ENCODE measurements at places on chromosomes 13 and 19. TPM values are rescaled to one million over a fixed set of nuclear protein-coding genes. Genes with fewer than 3 reads are reported as not detected.

DNA sequence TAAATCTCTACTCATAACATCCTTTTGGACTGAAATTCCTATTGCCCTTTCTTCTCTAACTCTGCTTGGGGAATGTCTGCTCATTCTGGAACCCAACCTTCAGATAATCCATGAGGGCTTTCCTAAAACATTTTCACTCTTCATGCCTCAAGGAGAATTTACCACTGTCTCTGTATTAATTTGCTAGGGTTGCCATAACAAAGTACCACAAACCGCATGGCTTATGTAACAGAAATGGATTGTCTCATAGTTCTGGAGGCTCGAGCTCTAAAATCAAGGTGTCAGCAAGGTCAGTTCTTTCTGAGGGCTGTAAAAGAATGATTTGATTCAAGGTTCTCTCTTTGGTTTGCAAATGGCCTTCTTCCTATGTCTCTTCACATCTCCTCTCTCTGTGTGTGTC lies 209.7 kb downstream of the LACC1 start:
- no peak for DNase-seq

DNA sequence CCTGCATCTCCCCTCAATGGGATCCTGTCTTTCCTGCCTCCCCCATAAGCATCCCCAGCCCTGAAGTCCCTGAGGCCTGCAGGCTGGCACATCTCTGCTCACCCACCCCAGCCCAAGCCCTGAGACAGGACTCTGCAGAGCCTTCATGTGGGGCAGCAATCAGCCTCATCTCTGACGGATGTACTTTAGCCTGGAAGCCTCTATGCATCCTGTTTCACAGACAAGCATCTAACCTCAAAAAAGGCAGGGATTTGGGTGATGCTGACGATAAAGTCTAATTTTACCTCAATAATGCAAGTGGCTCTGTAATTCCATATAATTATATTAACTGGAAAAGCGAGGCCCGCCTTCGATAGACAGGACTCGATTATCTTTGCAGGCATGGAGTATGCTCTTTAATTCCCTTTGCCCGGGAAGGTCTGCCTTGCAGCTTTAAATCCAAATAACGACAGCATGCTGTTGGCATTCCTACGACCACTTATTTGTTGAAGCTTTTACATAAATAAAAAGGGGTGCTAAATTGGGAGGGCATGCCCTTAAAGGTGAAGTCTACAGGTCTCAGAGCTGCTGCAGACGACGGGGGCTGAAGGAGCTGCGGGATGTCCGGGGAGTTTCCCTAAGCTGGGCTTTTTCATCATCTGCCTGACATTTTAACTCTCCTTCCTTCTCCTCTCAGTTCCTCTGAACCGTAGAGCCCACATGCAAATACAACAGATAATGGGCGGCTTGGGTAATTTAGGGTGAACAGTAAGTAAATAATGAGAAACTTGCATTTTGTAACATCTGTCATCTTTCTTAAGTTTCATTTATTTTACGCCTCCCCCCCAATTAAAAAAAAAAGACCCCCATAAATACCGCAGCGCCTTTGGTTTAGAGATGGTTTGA lies 211.5 kb downstream of the URI1 start:
- DNase-seq = no peak

DNA sequence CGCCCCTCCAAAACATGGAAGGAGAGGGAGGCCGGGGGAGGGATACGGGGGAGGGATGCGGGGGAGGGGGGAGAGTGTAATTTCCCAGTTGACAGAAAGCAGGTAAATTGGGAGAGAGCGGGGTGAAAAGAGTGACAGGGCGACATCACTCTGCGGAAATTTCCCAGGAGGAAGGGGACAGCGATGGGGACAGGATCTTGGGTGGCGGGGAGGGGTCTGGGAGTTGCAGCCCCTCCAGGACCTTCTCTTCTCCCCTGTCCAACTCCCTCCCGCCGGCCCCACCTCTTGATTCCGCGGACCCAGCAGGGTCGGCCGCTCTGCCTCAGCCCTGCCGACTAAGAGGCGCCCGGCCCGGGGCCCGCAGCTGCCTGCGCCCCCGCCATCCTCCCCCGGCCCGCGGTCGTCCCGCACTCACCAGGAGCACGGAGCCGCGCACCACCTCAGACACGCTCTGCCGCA lies 108.0 kb upstream of the DOCK9 start:
- DNase-seq = no peak

DNA sequence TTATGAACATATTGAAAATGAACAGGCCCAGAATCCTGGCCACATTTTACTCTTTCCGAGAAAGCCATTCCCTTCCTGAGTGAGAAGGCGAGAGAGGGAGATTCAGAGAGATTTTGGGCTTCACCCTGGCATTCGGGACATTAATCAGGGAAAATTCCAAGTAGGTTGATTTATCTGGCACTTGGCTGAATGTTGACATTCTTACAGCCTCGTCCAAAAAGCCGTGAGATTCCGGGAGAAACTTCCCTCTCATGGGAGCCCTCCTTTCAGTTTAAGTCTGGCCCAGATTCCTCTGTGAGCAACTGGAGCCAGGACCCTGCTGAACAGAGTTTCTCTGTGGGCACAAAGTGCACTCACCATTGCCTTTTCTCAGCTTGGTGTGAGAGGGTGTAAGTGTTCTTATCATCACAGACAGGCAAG lies 129.2 kb upstream of the PEG3 start:
- DNase-seq = no peak

GRCh38 chr13:24747248-24748060 lies 16.5 kb upstream of the RNF17 start:
- no peak for DNase-seq

DNA sequence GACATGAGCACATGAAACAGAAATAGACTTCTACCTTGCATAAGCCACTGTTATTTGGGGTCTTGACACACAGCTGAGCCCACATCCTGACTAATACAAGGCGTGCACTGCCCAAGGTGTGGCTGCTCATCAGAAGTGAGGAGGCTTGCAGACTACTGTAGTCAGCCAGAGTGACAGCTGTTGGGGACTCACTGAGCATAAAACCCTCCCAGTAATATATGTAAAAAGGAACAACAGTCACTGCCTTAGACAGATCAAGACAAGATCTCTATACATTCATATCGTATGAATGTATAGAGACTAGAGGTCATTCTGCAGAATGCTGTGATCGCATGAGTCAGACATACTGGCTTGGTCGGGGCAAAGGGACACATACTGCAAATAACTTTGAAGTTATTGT lies 4.1 kb upstream of the C1QTNF9B start:
- no peak for DNase-seq

GRCh38 chr19:50214699-50215543 lies 11.5 kb downstream of the MYH14 start:
- no peak for DNase-seq

DNA sequence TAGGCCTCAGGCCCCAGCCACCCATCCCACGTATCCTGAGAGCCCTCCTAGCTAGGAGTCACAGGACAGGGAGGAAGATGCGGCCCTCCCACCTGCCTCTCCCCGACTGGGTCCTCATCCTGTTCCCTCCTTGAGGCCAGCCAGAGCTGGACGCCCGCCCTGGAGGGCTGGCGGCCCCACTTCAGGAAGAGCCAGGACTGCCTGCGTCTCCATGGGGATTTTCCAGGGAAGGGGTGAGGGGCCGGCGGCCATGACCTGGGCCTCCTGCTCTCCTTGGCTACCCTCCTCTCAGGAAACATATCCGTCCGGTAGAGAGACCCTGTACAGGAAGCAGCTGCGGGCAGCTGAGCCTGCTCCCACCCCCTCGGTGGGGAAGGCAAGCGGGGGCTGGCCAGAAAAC lies 11.3 kb upstream of the PRKD2 start:
- no peak for DNase-seq

- DNase-seq = no peak
These were observed 807.6 kb downstream of the UQCRFS1 start for GRCh38 chr19:28405346-28405742.

DNA sequence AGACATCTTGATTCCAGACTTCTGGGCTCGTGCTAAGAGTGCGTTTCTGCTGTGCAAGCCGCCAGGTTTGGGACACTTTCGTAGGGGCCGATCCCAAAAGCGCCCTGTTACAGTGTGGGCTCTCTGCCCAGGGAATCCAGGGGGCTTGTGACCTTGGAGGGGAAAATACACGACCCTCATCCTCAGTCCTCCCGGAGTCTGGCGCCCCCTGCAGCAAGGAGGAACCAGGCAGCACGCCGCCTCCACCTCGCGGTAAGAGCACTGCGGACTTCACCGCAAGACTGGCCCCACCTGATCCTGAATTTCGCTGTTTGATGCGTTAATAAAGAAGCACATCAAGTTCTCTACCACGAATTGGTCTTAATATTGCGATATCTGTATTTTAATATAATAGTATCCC lies 5.2 kb downstream of the POLRMT start:
- DNase-seq = no peak

DNA sequence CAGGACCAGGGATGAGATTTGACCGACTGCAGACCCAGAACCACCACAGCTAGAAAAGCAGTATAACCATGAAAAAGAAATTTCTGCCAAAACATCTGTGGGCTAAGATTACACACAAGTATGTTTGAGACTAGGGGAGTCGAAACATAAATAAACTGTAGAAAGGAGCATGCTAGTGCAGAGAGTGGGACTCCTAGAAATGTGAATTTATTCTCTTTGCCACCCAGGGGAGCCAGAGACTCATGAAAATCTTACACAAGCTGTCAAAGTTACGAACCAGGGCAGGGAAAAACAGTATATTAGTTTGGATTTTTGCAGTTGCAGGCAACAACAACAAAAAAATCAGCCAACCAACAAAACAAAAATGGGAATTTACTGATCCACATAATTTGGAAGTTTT lies 12.3 kb upstream of the HSPH1 start:
- DNase-seq = no peak

DNA sequence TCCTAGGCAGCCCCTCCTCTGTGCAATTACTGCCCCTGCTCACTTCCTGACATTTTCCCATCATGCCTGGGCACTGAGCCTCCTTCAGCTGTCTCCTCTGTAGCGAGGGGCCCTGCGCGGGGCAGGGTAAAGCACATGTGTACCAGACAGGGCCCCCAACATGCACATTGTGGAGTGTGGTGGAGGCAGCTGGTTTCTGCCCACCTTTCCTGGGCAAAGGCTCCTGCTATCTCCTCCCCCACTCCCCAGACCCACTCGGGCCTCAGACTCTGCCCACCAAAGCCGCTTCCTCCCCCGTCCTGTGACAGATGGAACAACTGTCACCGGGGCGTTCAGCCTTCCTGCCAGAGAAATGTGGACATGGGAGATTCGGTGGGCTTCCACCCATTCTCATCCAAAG lies 2.9 kb upstream of the KPTN start:
- DNase-seq = no peak

DNA sequence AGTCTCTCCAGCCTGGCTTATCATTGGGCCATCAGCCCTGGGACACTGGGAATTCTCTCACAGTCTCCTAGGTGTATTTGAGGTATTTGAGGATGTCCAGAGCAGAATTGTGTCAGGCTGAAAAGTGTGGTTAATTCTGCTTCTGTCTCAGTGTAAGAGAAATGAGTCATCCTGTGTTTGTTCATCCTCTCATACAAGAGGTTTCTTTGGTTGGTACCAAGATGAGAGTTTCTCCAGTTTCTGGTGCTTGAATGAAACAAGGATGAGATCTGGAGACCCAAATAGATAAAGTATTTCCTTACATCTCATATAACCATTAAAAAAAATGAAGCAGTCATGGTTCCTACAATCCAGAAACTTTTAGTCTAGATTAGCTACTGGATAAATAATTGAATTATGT lies 7.7 kb downstream of the ZNF253 start:
- no peak for DNase-seq

GRCh38 chr19:8310342-8311055 lies 2.3 kb upstream of the CD320 start:
- DNase-seq = no peak

GRCh38 chr19:5644037-5644436 lies 21.2 kb downstream of the SAFB start:
- DNase-seq = no peak

Gene DENND1C
- total RNA-seq = 2.9 TPM

Gene HMGB1
- 215 TPM for total RNA-seq

Gene CD37
- 22.1 TPM for total RNA-seq

Gene VAV1
- 5.9 TPM for total RNA-seq

Gene RFPL4A
- not detected for total RNA-seq

Gene KRTDAP
- 687 TPM for total RNA-seq

Gene NXNL1
- not detected for total RNA-seq
